ENCODE measurements at places on chromosomes 5 and 9.
A peak's percentile ranks its signal among the peaks of the same experiment; 100 is the strongest.

GRCh38 chr5:168480601-168481000 lies 5.7 kb upstream of the RARS1 start:
- no peak for DNase-seq

- no peak for DNase-seq
These were observed 30.2 kb downstream of the MAML1 start for GRCh38 chr5:179762781-179763176.

DNA sequence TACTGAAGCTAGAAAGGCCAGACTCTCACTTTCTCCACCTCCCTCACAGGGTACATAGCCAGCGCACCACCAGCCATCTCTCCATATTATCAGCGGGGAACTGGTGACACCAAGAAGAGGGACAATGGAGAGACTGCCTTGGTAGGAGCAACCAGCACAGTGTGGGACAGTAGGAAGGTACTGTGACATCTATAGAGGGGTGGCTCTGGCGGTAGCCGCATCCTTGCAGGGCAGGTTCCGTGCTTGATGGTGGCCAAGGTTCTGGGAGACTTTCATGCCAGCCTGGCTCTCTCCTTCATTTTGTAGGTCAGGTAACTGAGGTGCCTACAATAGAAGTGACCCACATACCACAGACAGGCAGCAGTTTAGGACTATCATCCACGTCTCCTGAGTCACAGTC lies 65.5 kb upstream of the SMIM23 start:
- DNase-seq, result no peak

DNA sequence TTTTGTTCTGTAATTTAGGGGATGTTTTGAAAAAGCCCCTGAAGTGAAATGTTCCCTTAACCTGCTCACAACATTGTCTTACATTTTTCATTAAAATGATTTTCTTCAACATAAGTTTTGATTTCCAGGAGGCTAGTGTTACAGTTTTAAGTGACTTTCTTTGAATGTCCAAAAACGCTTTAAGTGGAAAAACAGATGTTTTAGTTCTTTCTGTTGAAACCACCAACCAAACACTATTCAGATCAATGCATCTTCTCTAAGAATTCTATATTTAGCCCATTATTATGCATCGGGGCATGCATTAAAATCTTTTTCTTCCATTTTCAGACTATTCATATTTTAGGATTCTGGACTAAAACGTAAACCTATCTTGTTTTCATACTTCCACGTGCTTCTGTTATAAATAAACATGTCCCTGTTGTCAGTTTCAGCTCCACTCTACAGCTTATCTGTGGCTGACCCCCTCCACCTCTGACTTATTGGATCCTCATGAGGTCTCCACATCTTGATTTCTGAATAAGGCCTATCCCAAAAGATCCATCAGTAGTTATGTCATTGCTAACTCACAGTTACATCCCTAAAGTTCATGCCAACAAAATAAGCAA lies 882.3 kb upstream of the SEMA6A start:
- no peak for DNase-seq

GRCh38 chr9:133677126-133678010 lies 41.2 kb downstream of the DBH start:
- peak; percentile 26 for DNase-seq

DNA sequence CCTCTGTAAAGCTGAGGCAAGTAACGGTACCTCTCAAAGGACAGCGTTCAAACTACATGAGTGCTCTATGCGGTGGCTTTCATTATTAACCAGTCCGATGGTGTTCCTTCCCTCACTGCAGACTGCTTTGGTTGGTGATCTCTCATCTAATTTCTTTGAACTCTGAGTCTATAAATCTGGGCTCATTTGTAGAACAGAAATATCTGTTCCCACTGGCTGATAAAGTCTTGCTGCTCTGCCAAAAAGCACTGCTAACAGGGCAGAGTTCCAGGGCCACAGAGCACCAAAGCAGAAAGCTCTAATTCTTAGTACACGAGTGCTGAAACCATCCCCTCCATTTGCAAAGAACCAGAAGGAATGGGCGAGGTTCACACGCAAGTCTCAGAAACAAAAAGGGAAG lies 81.9 kb downstream of the MED27 start:
- no peak for DNase-seq

DNA sequence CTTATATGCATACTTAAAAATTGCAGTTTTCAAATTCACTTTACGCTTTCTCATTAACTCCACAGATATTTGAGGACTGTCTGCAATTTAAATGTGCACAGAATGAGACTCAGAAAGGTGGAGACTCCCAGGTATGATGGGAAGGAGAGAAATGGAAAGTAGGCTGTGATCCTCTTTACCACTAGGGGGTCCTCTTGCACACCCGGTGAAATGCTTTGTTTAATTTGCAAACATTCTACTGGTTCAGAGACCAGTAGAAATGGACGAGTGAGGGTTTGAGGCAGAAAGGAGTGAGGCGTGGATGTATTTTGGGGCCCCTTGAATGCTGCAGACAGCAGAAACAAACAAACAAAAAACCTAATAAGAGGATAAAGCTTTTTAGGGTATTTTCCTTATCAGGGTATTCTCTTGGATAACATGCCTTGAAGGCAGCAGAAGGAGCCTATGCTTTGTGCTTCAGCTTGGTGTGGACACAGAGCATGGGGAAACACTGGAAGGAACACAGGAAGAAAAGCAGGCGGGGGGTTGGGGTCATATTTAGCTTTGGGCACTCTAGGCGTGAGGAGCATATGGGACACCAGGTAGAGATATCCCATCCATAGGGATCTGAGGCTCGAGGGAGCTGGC lies 410.1 kb downstream of the DMRT2 start:
- DNase-seq, result no peak

DNA sequence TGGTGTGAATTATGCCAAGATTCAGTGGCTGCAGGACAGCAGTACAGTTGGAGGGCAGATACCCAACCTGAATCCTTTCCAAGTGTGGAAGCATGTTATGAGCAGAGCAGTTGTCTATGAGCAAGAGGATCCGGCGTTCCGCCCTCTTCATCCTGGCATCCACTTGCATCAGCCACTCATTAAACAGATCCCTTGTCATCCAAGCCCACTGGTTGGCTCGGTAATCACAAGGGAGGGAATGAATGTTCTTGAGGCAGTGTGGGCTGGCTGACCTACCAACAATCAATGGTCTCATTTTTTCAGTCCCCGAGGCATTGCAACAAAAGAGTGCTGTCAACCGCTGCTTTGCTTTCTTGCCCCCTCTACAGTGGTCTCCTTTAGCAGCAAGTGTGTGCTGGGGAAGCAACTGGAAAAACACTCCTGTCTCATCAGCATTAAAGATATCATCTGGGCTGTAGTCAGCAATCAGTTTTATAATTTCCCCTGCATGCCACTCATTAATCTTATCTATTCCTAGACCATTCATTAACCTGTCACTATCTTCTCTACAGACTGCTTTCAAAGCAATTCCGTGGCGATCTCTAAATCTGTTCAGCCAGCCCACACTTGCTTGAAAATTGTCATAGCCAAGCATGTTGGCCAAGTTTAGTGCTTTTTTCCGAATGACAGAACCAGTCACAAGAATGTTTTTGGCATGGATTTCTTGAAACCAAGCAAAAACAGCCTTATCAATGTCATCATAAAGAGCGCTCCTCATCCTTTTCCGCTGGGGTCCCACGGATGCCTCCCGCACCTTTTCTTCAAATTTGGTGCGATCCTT lies 4.9 kb downstream of the TIGD6 start:
- no peak for DNase-seq

GRCh38 chr9:1554081-1555035 lies 460.8 kb upstream of the SMARCA2 start:
- DNase-seq, result no peak

- no peak for DNase-seq
These were observed 39.9 kb upstream of the LPCAT1 start for GRCh38 chr5:1563617-1564181.

- DNase-seq, result no peak
These were observed 188.1 kb downstream of the RFX3 start for GRCh38 chr9:3337515-3338225.

DNA sequence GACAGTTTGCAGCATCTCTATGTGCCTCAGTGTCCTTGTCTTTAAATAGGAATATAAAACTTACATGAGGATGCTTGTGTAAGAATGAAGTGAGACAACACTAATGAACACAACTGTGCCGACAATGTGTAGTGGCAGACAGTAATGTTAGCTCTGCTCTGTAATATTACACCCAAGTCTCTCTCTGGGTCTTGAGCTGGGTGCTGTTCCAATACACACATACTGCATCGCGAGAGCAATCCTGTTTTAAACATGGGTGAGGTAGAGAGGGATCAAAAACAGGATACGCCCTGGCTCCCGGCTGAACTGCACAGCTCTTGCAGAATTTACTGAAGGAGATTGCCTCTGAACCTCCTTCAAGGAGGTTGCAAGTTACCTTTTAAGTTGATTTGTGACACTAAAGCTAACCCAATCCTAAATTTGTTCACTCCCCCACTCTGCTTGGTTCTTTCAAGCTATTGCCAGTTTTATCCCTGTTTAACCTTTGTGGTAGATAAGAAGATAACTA lies 155.2 kb upstream of the ISL1 start:
- no peak for DNase-seq

- DNase-seq, result no peak
These were observed 78.5 kb downstream of the PRRT1B start for GRCh38 chr9:131623655-131624330.

DNA sequence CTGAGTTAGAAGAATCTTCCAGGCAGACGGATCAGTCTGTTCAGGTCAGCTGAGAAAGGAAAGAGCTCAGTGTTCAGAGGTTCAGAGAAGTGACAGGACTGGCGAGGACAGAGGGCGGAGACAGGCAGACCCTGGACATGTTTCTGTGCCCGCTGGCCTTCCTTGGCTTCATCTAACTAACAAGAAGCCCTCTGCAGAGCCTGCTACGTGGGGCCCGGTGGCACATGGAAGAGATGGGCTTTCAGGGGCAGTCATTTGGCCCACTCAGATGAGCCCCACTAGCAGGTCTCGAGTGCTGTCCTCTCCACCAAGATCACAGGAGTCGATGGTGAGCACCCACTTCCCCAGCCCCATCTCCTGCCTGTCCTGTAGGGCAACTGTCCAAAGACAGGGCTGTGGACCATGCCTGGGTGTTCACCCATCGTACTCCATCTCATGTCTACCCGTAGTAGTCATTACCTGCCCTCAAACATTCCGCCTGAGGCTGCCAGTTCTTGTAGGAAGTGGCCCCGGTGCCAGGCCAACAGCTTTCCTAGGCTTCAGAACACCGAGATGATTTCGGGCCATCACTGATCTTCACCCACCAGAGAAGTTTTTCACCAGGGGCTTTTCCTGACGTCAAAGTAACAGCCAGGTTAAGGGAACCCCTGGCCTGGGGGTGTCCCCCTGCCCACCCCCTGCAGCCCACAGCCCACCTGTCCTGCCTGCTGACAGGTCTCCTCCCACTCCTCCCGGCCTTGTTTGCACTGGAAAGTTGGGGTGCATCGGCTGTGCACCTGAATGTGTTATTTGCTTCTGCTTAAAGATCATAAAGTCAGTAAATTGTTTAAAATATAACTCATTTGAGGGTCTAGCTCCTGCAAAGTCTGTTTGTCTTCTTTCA lies 14.0 kb downstream of the IRX2 start:
- no peak for DNase-seq

DNA sequence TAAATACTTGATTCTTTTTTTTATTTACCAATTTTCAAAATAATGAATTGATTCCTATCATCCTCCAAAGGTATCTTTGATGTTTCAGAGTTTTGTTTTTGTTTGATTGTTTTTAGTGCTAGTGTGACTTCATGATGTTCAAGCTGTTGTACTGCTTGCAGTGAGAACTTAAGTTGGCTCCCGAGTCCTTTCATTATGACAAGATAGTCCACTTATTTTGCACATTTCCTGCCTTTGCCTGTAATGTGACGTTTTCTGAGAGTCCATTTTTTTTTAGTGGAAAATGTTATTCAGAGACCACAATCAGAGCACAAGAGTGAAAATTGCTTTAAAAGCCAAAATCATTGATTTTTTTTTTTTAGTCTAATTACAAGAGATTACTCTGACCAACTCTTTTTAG lies 60.1 kb upstream of the FCHO2 start:
- DNase-seq, result no peak

DNA sequence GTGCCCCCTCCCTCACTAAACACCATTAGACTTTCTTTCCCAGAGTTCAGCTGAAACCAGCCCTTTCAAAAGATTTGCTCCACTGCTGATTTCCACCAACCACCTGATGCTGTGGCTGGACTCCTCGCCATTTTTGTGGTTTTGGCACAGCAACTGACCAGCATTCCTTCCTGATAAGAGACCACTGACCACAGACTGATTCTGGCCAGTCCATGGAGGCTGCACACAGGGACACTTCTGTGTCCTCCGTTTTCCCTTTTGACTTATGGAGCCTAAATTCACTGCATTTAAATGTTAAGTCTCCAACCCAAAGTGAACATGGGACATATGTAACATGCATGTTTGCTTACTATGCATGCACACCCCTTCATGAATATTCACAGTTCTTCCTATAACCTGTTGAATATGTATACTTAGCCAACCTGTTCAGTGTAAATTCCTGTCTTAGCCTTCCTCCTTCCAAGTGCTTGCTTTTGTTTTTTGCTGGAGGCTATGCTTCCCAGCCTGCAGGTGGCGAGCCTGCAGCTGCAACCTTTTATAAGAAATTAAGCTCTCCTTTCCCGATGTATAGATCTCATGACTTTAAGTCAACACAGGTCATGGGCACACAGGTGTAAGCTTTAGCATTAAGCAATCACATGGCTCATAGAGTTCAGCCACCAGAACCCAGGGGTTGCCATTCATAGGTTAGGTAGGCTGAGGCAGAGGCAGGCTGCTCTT lies 78.7 kb downstream of the ACTL7B start:
- DNase-seq, result no peak

DNA sequence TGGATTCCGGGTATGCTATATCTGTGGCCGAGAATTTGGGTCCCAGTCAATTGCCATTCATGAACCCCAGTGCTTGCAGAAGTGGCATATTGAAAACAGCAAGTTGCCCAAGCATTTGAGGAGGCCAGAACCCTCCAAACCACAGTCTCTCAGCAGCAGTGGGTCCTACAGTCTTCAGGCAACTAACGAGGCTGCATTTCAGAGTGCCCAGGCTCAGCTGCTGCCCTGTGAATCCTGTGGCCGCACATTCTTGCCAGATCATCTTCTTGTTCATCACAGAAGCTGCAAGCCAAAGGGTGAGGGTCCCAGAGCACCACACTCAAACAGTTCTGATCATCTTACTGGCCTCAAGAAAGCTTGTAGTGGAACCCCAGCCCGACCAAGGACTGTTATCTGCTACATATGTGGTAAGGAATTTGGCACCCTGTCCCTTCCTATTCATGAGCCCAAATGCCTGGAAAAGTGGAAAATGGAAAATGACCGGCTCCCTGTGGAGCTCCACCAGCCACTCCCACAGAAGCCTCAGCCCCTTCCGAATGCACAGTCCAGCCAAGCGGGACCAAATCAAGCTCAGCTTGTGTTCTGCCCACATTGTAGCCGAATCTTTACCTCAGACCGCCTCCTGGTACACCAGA lies 23.0 kb downstream of the ZNF474 start:
- no peak for DNase-seq

- no peak for DNase-seq
These were observed 41.0 kb downstream of the KIAA1191 start for GRCh38 chr5:176320577-176320976.

DNA sequence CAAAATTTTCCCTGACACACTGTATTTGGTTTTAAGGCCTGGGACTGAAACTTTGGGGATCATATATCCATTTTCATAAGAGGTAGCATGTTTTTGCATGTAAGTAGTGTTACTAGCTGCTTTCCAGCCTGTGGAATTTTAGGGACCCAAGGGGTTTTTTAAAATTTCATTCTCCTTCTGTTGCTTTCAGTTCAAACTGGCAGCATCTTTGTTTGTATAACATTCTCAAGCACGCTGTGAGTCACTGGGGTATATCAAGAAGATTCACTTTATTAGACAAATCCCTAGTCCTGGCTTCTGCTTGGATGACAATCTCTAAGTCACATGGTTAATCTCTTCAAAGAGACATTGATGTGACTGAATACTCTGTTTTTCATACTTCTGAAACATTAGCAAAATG lies 479.0 kb downstream of the CYLC2 start:
- no peak for DNase-seq

Data from stimulated activated CD8-positive, alpha-beta memory T cell treated with anti-CD3 and anti-CD28 coated beads, Interleukin-7, amount 100 ng/mL, for 4 hours (primary cell).